ENCODE measurements at places on chromosomes 1 and 21.

- DNase-seq = no peak
These were observed 105.5 kb downstream of the HLCS start for GRCh38 chr21:36860736-36861594.

DNA sequence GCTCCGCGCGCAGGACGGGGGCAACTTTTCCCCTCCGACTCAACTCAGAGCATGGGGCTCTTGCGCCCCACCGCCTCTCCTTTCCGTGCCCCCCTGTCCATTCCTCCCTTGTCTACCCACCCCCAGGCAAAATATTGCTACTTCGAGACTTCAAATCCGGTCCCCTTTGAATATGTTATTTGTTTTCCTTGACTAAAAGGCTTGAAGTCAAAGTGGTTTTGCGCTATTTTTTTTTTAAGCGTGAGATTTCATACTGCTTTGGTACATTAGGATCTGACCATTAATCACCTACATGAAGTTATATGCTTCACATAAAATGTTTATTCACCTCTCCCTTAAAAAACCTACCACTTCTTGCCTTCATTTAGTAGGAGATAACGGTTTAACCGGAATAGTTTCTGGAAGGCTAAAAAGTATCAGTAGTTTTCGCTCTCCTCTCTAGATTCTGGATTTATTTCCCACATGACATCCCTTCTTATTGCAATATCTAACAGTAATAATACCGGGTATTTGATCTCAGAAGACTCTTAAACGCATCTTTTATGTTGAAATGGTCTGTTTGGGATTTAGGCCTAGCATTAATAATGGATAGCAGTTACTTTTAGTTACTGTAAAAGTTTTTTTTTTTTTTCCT, 1.6 kb downstream of the NFIA start:
- no peak for DNase-seq

GRCh38 chr1:21175670-21176581, 771 bp downstream of the EIF4G3 start:
- no peak for DNase-seq

DNA sequence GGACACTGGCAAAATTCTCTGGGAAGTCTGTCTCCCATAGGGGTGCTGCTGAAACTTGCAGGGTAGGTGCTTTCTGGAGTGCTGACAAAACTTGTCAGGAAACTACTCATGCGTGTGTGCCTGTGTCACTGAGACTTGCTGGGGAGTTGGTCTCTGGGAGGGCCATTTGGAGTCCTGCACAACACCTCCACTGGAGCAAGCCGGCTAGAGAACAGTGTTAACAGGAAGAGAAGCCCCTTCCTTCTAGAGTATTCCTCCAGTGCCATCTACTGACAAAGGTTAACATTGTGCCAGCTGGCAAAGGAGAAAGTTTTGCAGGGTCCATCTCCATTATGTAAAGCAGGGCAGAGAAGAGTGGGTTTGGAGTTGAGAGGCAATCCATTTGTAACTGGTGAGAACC, 30.0 kb downstream of the ZMYM4 start:
- DNase-seq = no peak

- DNase-seq = no peak
These were observed 55.2 kb downstream of the PUM1 start for GRCh38 chr1:31010086-31010989.

DNA sequence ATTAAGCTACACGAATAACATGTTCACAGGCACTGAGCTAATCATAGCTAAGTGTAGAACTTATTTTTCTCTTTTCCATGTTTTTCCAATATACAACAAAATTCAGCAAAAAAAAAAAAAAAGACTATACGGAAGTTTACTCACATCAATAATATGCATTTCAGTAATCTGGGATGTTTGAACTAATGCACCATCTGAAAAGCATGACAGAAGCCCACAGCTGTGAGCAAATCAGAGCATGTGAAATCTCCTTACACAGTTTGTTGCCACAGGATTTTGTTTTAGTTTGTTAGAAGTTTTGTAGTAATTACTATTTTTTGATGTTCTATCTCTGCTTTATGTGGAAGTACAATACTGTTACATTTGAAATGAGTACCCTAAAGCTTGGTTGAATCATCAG, 1051.7 kb downstream of the TTLL7 start:
- DNase-seq = no peak

GRCh38 chr1:89165811-89166210, 10.0 kb downstream of the GBP7 start:
- no peak for DNase-seq

GRCh38 chr1:214380986-214381695, 100.2 kb downstream of the SMYD2 start:
- no peak for DNase-seq

- DNase-seq = no peak
These were observed 99.5 kb upstream of the CSF3R start for GRCh38 chr1:36582066-36582755.

Data from T1000 (cell line).